ENCODE measurements at places on chromosomes 16 and 17.

DNA sequence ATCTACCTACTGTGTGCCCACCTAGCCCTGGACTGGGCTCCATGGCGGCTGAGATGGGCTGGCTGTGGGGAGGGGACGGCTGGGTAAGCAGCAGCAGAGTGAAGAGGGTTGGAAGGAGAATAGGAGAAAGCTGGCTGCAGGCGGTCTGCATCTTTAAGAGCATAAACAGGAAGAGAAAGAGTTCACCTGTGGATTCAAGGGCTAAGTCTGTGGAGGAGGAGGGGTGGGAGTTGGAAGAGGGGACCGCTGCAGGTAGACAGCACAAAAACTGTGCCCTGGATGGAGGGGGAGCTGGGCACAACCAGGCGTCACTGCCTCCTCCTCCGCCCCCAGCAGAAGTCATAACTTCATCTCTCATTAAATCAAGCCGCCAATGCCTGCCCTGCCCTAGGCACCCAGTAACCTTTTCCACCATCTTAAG lies 677 bp downstream of the SLC13A2 start:
- no peak for DNase-seq

DNA sequence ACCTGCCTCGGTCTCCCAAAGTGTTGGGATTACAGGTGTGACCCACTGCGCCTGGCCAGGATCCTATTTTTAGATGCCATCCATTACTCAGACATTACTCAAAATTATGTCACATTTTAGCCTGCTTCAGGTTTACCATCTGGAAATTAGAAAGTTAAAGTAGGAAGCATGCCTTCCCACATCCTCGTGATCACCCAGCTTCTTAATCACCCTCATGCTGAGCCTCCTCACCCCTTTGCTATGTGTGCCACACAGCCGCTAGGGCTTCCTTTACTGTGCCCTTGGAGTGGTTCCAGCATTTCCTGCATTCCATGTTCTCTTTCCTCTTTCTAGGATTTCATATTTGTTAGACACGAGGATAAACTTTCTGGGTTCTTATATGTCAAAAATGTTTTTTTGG lies 9.3 kb downstream of the ADORA2B start:
- DNase-seq, result no peak

DNA sequence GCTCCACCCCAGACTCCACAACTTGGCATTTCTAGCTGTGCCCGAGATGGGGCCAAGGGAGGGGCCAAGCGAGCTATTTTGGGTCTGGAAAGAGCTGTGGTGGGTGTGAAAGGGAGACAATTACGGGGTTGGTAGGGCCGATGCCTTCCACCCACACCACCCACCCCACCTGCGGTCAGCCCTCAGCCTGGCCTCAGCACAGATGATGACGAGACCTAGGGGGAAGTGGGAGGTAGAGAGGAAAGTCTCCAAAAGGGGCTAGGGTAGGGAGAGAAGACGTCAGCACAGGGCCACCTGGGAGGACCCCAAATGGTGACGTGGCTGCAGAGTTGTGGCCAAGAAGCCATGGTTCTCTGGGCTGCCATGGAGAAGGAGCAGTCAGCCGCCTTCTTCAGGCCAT lies 83.1 kb downstream of the SDK2 start:
- DNase-seq, result no peak

GRCh38 chr17:77847221-77848085 lies 111.0 kb upstream of the TNRC6C start:
- no peak for DNase-seq

GRCh38 chr17:80254396-80255251 lies 6.0 kb upstream of the RNF213 start:
- no peak for DNase-seq

- DNase-seq, result no peak
Measured at GRCh38 chr16:65509172-65509571, 387.3 kb upstream of the CDH11 start.

DNA sequence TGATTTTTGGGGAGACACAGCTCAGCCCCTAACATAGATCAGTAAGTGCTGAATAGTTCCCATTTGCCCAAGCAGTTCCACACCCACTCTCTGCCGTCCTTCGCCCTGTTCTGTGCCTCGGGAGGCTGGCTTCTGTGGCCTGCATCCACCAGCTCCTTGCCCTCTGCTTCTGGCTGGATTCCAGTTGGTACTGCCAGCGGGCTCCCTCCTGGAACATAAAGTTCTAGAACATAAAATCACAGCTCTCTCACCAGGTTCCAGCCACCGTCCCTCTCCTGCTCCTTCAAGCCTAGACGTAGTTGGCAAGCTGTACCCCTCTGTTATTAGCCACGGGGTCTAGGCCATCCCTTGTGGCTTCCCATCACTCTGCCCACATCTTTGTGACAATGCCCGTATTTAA lies 3.9 kb upstream of the MRPS23 start:
- DNase-seq, result no peak

DNA sequence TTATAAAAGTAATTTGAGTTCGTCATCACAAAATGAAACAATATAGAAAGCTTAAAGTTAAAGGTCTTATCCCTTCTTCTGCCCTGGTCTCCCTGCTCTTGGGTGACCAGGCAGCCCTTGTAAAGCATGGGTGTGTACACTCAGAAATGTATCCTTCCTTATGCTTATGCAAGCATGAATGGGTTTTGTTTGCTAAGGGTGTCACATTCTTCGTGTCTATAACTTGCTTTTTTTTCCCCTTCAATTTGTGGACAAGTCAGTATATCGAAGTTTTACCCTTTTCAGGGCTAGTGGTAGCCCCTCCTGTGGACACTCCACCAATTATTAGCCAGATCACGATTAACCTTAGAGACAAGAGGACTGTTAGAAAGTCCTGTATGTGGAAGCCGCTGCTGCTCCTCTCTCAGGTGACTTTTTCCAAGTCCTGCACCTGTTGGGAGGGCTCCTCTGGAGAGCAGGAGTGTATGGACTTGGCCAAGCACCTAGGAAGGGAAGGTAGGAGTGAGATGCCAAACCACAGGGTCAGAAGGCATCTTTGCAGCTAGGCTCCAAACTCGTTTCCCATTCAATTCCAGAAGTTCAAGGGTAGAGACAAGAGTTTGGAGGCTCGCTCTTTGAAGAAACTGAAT lies 50.9 kb downstream of the LDHD start:
- DNase-seq, result no peak

DNA sequence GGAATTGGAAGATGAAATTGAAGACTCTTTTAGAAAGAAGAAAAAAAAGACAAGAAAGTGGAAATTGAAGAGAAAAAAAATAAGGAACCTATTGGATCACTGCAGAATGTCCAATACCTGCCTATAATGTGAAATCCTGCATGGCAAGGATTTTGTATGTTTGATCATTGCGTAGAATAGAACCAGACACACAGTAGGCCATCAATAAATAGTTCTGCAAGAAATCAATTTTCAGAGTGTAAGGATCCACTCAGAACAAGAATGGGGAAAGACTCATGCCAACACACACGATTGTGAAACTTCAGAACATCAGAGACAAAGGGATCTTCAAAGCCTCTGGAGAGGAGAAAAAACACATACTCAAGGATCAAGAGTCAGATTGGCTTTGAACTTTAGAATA lies 39.7 kb upstream of the DHX40 start:
- DNase-seq, result no peak

- DNase-seq, result no peak
Measured at GRCh38 chr17:14510136-14510535, 209.3 kb downstream of the HS3ST3B1 start.

DNA sequence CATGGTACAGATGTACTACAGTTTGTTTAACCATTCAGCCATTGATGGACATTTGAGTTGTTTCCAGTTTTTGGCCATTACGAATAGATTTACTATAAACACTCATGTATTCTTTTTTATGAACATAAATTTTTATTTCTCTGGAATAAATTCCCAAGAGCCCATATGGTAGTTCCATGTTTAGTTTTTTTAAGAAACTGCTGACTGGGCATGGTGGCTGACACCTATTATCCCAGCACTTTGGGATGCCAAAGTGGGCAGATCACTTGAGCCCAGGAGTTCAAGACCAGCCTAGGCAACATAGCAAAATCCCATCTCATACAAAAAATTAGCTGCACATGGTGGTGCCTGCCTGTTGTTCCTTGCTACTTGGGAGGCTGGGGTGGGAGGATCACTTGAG lies 30.3 kb downstream of the PRAC1 start:
- no peak for DNase-seq

DNA sequence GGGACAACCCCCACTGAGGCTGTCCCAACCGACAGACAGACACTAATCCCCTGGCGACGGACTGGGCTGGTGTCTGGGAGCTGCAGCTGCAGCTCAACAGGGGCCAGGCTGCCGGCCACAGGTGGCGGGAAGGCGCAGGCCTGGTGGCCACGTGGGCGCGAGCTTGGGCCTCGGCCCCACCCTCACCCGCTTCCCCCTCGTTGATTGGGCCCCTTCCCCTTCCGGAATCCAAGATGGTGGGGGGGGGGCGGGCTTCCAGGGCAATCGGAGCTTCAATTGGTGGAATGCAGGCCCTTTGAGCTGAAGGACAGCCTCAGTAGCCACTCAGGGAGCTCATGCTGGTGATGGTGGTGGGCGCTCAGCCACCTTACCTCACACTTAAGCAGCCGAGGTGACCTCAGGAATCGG lies 8.7 kb upstream of the TBX4 start:
- no peak for DNase-seq

Data from brain pericyte (primary cell).